MG63 (cell line): ENCODE measurements at places on chromosomes 13 and 19.

DNA sequence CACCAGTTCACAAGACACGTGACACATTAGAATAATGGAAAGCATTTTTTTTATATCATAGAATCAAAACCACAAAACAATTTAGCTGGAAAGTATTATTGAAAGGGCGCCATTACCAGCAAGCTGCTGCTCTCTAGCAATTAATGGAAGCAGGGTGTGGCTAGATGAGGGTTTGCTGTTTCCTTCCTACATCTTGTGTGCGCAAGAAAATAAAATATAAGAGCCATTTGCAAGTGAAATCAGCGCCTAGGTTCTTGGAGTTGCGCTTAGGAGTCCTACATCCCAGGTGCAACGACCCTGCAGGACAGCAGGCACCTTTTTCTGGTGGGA, 140.9 kb downstream of the ZNF536 start:
- DNase-seq: no peak

- no peak for DNase-seq
Measured at GRCh38 chr19:29040292-29040691, 172.7 kb downstream of the UQCRFS1 start.

DNA sequence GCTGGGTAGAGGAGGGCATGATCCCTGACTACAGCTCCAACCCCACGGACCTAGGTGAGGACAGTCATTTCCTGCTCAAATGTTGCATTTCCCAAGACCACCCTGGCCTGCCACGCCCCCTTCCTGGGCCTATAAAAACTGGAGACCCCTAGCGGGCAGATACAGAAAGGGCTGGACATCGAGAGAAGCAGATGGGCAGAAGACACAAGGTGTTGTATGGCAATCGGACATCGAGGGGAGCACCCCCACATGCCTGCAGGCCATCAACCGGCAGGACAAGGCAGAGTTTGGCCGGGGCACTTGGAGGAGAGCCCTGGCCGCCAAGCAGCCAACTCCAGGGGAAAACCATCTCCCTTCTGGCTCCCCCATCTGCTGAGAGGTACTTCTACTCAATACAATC, 746.4 kb downstream of the PCDH9 start:
- no peak for DNase-seq

DNA sequence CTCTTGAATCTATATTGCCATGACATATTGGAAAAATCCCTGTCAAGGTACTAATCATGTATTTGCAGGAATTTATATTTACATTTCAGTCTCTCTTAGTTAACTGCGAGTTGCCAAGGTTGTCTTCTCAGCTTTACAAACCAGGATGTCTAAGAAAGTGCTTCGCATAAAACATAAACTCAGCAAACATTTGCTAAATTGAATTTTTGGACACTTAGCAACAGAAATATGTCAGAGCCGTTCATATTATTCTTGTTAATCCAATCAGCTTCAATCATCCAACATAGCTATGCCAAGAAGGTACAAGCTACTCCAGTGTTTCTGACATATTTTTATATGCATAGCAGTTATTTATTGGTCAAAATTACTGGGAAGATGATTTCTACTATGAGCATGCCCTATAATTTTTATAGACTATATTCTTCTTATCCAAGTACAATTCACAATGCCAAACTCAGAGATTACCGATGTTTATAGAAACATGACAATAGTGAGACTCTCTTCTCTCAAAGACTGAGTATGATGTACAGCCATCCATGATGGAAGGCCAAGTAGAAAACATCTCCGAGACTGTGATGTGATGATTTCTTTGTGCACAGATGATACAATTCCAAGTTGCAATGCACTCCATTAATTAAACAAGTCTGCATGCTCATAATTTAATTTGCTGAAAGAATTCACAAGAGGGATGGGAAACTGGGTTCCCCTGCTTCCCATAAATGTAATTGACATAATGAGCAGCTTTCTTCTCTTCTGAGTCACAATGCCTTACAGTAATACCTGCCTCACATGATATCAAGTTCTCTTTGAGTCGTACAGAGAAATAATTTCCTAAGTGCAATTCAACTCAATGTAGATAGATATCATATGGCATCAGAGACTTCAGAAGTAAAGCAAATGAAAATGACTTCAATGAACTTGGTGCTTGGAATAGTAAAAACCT, 776.3 kb downstream of the EFNB2 start:
- no peak for DNase-seq

GRCh38 chr19:30696514-30696913, 324.3 kb downstream of the ZNF536 start:
- no peak for DNase-seq
